Stimulated activated CD8-positive, alpha-beta memory T cell treated with anti-CD3 and anti-CD28 coated beads, Interleukin-7, amount 100 ng/mL, for 1 hour (primary cell): ENCODE measurements at places on chromosomes 3 and 15.

GRCh38 chr3:189338366-189338765, 166.6 kb downstream of the TPRG1 start:
- DNase-seq: no peak

- DNase-seq: no peak
Measured at GRCh38 chr3:195133462-195133861, 137.5 kb downstream of the XXYLT1 start.

GRCh38 chr3:115099986-115100571, 47.0 kb downstream of the ZBTB20 start:
- no peak for DNase-seq

GRCh38 chr15:67290319-67290718, 35.7 kb downstream of the IQCH start:
- DNase-seq: no peak

GRCh38 chr3:162041622-162042021, 545.0 kb downstream of the OTOL1 start:
- DNase-seq: no peak

DNA sequence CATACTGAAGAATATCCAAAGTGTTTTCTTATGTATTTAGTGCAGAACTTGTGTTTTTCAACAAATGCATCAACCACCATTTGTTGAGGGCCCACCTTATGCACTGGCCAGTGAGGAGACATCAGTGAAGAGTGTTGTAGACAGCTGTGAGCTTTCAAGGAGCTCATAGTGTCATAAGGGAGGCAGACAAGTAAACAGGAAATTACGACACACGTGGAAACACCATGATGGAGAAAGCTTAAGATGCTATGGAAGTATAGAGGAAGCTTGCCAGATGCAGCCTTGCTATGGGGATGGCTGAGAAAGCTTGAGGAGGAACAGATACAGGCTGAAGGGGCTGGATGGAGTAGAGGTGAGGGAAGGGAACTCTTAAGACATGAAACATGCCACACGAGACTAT, 50.8 kb upstream of the PSMD6 start:
- DNase-seq: no peak

- DNase-seq: no peak
Measured at GRCh38 chr15:77503764-77504163, 83.1 kb downstream of the HMG20A start.

DNA sequence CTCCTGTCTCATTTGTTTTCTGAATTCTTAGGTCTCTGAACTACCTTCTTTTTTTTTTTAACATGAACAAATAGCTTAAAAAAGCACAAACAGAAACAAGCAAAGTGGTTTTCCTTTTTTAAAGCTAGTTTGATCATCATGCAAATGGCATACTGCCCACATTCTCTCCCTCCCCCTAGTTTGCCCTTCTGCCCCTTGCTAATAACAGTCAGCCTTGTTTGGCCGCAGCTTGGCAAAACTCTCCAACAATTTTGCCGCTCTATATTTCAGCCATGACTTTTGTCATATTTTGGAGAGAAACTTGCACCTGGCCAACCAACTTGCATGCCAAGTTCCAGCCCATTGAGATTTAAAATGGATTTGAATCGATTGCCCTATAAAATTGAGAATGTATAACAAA, 666.0 kb upstream of the NR2F2 start:
- DNase-seq: no peak

GRCh38 chr15:75842722-75843677, at the start of gene UBE2Q2:
TSS of gene UBE2Q2 (plus strand) at chr15:75843447. CDS start at chr15:75843667, 220 bp downstream.
- peak; percentile 48 for DNase-seq

- no peak for DNase-seq
Measured at GRCh38 chr15:77111789-77112188, 40.9 kb upstream of the TSPAN3 start.

- DNase-seq: no peak
Measured at GRCh38 chr15:45117308-45118130, 3.4 kb downstream of the DUOXA2 start.

- no peak for DNase-seq
Measured at GRCh38 chr3:13709706-13710105, 160.8 kb downstream of the FBLN2 start.

DNA sequence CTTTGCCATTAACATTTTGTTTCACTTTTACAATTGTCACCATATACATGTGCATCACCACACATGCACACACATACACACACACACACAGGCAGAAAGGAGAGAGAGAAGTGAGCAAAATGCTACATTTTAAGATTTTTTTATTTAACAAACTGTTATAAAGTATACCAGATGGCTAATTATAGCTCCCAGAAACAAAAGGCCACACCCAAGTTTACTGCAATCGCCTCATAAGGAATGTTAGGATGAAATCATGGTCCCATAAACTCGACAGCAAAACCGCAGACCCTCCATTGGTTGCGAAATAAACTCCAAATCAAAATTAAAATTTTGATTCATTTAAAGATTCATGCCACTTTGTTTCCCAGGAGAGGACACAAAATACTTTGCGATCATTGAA, 16.1 kb upstream of the C15orf61 start:
- no peak for DNase-seq

GRCh38 chr3:27789420-27789819, 67.3 kb upstream of the EOMES start:
- DNase-seq: no peak
